ENCODE measurements at places on chromosomes 3 and 15.
A peak's percentile ranks its signal among the peaks of the same experiment; 100 is the strongest.

DNA sequence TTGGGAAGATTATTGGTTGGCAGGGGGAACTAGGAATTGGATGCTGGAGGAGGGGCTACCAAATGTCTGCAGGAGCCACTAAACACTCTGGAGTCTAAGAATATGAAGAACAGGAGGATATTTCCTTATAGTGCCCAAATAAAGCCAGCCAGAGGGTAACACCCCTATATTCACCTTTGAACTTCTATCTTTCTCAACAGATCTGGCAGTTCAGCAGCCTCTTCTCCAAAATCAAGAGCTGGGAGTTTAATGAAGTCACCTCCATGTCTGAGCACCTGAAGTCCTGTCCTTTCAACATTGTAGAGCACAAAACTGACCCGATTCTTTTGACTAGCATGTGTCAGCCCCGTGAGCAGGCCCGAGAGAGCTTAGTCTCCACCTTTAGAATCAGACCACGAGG is 33.3 kb downstream of the FBXO40 start:
- DNase-seq, result no peak

DNA sequence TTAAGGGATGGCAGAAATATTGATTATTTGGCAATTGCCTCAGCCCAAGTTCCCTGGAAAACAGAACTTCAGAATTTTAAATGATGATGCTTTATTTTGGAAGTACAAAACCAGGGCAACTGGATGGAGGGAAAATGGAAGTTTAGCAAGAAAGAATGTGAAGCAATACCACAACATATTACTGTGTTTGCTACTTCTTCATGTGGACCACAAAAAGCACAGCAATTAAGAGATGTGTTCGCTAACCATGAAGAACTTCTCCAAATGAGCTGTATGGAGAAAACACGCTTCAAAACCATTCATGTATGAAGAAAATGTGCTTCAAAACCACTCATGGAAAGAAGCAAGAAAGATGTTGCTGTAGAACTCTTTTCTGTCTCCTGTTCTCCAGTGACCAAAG is 64.7 kb upstream of the ARL6 start:
- no peak for DNase-seq

DNA sequence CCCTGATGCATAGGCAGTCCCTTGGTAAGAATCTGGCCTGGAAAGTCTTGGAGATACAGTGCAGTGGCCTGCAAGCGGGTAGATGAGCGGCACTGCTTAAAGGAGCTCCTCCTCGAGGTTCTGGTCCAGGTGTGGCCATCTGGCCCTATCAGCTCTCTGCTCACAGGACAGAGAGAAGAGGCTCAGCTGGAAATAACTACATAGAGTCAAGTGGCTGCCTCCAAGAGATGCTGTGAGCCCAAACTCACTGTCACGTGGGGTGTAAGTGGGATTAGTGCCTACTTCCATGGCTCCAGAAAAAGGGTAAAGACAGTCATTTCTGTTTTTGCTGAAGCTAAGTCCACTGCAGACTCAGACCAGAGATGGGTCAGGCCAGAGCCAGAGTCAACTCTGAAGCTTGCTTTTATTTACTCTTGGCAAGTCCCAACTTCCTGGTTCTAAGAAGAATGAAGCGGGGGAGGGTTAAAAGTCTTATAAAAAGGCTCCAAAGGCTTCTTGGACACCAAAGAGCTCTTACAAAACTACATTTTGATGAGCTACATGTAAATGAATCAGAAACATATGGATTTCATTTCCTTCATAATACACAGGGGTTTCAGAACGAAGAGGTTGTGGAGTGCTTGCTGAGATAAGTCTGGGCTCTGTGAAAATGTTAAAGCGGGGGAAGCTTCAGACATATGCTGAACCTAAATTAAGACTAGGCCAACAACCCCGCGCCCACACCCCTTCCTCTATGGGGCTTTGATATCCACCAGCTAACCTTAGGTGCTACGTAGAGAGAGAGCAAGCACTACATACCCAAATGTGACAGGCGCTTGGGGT is 77.1 kb downstream of the PDZRN3 start:
- DNase-seq, result no peak

GRCh38 chr3:148879256-148879655 is 14.2 kb downstream of the CPA3 start:
- no peak for DNase-seq

GRCh38 chr15:99052205-99052604 is 44.6 kb upstream of the PGPEP1L start:
- DNase-seq, result no peak

- DNase-seq, result no peak
Observed at GRCh38 chr3:57927916-57928315, 80.3 kb upstream of the FLNB start.

DNA sequence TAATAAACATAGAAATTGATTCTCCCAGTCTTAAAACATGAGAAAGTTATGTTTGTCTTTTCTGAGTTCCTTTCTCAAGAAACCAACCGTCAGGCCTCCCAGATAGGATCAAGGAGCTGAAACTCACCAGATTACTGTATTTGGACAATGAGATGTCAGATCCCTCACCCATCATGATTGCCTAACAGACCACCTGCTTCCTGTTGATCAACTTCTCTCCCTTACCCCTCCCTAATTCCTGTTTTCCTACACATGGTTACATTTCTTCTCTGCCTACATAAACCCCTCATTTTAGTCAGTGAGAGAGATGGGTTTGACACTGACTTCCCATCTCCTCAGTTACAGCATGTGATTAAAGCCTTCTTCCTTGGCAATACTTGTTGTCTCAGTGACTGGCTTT is 917.5 kb downstream of the FHIT start:
- no peak for DNase-seq

- no peak for DNase-seq
Observed at GRCh38 chr3:100073714-100074307, 40.5 kb downstream of the FILIP1L start.

GRCh38 chr3:11576453-11576852 is 67.3 kb downstream of the VGLL4 start:
- no peak for DNase-seq

DNA sequence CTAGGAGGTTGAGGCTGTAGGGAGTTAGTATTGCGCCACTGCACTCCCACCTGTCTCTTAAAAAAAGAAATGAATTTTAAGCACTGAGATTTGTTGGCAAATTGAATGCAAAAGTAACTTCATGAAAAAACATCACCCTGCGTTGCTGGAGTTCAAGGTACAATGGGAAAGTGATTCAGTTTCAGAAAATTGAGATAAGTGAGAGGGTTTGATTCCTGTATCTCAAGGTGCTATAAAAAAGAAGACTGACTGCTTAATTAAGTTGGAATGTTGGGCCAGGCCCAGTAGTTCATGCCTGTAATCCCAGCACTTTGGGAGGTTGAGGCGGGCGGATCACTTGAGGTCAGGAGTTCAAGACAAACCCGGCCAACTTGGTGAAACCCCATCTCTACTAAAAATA is 39.1 kb downstream of the IQGAP1 start:
- DNase-seq, result no peak

- DNase-seq, result no peak
Observed at GRCh38 chr3:123448536-123449101, at the start of gene ADCY5. ADCY5 (minus strand) TSS chr3:123449090; CDS start chr3:123448545, 545 bp downstream.

DNA sequence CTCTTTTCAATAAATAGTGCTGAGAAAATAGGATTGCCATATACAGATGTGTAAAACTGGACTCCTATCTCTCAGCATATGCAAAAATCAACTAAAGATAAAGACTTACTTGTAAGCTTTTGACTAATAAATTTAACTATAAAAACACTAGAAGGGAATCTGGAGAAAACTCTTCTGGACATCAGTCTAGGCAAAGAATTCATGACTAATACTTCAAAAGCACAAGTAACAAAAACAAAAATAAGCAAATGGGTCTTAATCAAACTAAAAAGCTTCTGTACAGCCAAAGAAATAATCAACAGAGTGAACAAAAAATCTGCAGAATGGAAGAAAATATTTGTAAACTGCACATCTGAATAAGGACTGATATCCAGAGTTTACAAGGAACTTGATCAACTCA is 1122.2 kb downstream of the TBL1XR1 start:
- DNase-seq, result no peak

DNA sequence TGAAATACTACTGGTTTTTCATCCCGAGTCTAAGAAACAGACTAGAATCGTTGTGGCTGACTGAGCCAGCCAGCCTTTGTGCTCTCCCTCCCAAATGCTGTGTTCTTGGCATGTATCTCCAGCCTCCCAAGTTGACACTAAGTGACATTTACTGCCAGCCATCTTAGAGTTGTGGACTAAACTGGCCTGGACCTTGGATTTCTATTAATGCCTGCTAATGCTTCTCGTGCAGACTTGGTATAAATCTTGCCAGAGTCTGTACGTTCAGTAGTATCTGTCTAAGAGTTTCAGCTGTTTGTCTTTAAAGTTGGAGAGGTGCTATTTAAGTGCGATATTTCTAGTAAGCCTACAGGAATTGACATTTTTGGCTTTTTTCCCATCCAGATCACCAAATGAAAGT is 166.6 kb upstream of the BHLHE40 start:
- DNase-seq, result no peak

DNA sequence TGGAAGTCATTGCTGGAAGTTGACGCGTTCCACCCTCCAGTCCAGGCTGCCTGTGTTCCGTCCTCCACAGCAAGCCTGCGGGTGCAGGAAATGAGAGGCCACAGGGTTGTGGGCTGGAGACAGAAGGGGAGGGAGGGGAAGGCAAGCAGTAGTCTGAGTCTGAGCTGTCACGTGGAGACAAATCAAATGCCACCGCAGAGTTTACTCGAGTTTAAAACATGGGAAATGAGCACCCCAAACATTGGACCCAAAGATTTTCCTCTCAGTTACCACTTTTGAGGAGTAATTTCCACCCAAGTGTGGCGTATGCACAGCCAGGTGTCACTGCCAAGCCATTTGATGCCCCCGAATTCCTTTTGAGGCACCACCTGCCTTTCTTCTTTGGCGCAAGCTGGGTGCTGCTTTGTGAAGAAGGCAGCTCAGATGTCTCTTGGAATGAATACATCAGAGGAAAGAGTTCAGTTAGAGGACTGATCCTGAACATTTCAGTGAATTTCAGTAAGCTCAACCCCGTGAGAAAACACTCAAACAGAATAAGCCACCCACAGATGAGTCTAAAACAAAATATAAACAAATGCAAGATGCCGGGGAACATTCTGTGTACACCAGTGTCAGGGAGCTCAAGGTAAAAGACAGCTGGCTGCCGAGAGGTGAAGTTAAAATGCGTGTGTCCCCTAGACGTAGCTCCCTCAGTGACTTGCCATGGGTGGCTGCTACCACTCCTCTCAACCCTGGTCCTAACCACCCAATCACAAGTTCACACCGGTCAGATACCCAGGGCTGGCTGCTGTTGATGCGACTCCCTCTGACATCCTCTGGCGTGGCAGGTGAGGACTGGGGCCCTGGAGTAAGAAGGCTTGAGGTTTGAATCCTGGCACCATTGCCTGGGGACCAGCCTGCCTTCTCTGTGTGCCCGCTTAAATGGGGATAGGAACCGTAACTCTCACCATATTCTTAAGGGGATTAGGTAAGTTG is 203.8 kb downstream of the UACA start:
- DNase-seq, result peak; percentile 57

- no peak for DNase-seq
Observed at GRCh38 chr15:63905131-63905530, 71.4 kb upstream of the HERC1 start.

DNA sequence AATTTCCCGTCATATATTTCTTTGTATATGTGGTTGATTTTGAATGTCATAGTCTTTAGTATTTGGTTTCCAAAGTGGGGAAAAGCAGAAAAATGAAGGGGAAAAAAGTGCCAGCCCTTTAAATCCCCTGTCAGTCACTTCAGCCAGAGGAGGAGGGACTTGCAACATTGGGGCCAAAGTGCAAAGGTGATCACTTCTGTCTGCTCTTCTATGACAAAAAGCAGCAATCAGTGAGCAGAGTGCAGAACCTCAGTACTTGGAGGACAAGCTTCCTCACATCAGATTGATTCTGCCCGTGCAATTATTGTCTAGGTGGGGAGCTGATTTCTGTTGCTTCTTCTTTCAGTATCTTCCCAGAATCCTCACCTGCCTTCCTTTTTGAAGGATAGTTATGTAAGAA is 60.0 kb downstream of the STT3B start:
- no peak for DNase-seq

- no peak for DNase-seq
Observed at GRCh38 chr3:170867143-170867937, 2.7 kb downstream of the RPL22L1 start.

DNA sequence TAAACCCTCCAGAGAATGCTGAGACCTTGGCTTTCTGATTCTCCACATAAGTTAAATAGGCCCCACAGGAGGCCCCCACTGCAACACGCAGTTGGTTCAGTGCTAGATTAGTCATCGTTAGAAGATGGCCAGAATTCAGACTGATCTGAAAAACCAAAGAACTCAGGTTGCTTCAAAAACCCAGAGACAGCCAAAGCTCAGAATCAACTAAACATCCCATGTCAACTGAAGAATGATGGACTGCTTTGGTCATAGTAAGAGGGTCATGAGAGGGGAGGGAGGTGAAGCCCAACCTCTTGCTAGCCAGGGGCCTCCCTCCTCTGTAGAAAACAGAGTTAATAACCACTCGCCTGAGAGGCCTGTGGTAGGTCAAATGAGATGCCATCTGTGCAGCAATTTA is 93.1 kb downstream of the AKAP13 start:
- no peak for DNase-seq

GRCh38 chr15:73426323-73426994 is 16.5 kb upstream of the REC114 start:
- DNase-seq, result no peak

DNA sequence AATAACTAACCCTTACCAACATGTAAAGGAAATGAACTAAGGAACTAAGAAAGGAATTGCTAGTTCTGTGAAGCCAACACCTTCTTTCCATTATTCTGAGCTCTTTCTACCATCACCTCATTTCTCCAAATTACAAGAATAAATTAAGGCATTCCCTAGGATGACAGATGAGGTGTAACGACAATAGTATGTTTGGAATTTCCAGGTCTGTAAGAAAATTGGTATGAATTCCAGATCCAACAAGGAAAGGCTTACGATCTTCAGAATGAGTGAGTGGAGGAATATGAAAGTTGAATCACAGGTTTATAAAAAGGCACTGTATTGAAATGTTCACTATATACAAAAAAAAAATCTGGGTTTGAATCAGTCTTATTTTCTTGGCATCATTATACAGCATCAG is 4.5 kb upstream of the NANOGP8 start:
- DNase-seq, result no peak

GRCh38 chr3:31178467-31178866 is 284.0 kb upstream of the GADL1 start:
- DNase-seq, result no peak

- no peak for DNase-seq
Observed at GRCh38 chr3:146638718-146639117, 33.6 kb upstream of the PLSCR5 start.

- DNase-seq, result no peak
Observed at GRCh38 chr15:73555080-73555479, 78.1 kb downstream of the NPTN start.

- no peak for DNase-seq
Observed at GRCh38 chr3:148951599-148952361, 39.6 kb upstream of the GYG1 start.

DNA sequence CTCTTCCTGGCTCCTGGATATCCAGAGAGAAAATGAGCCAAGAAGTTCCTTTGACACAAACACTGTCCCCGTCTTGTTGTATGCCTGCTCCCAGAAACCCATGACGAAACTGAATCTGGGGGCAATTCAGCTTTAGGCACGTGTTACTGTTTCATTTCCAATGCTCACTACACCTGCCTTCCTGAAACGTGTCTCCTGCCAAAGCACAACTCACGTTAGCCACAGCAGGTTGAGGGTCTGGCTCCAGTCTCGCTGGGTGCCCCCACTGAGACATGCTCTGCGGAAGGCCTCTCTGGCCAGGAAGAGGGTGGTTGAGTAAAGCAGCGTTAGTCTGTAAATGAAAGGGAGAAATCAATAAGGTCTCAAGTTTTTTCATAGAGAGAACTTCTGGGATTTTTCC is 6.7 kb downstream of the RFT1 start:
- DNase-seq, result no peak

- no peak for DNase-seq
Observed at GRCh38 chr15:64990168-64990470, 405 bp upstream of the SPG21 start.
